ENCODE measurements at places on chromosomes 2 and 18.
A peak's percentile ranks its signal among the peaks of the same experiment; 100 is the strongest.

DNA sequence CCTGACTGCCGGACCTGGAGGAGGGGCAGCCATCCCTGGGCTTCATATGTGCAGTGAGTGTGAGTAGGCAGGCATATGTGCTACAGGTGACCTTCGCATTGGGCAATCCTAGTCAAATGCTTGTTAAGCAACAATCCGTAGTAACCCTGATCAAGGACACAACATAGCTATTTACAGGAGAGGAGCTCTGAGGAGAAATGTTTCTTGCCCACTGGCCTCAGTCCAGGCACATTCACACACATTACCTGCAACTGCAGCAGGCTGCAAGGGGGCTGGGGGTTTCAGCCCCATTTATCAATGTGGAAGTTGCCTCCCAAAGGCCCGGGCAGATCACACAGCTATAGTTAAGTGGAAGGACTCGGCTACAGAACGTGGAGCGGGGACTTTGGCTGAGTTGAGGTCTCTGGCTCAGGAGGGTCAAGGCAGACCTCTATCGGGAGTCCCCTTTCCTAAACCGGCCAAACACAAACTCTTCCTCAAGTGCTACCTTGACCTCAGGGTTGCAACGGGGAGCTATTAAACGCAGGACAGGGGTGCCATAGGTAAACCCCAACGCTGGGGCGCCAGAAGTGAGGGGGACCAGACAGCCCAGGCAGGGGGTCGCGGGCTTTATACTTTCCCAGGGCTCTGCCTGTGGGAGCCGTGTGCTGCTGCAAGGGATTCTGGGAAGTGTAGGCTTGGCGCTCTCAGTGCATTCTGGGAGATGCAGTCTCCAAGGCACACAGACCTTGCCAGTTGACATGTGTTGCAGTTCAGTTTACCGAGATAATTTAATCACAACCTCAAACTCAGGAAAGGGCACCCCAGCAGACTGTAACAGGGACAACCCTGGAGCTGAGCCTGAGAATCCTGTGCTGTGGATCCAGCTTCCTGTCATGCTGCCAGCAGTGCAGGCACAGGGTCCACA lies 9.4 kb downstream of the KHK start:
- peak overlapping the region; percentile 25 for H3K4me3 ChIP-seq
- H3K4me1 ChIP-seq: peaks cover 4% of the 10 kb centered on the region
- H3K27me3 ChIP-seq: no peaks in the 10 kb centered on the region
- no peaks in the 10 kb centered on the region for H3K36me3 ChIP-seq
- peak; percentile 44 for DNase-seq

DNA sequence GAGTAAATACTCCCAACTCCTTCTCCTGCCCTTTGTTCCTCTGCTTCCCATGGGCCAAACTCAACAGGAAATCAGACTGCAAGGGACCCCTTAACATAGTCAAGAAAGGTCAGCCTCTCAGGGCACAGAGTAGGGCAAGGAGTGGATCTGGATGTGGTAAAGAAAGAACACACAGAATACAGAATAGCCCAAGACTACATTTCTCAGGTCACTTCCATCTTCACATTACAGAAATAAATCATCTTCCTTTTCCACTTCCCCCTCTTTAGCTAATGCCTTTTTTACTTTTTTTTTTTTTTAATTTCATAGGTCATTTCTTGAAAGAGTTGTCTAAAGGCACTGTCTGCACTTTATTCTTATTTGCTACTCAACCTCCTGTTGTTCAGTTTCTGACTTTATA lies 558.3 kb downstream of the TNS1 start:
- no peak overlapping the region for H3K4me3 ChIP-seq
- no peaks in the 10 kb centered on the region for H3K36me3 ChIP-seq
- H3K27ac ChIP-seq: no peak overlapping the region
- H3K27me3 ChIP-seq: no peaks in the 10 kb centered on the region
- no peak for DNase-seq

- H3K36me3 ChIP-seq: no peaks in the 10 kb centered on the region
- no peaks in the 10 kb centered on the region for H3K27me3 ChIP-seq
- H3K4me1 ChIP-seq: peaks cover 5% of the 10 kb centered on the region
- H3K4me3 ChIP-seq: no peak overlapping the region
- H3K27ac ChIP-seq: no peak overlapping the region
- peak; percentile 66 for DNase-seq
These were observed 18.5 kb upstream of the ZNF236 start for GRCh38 chr18:76803814-76804213.

DNA sequence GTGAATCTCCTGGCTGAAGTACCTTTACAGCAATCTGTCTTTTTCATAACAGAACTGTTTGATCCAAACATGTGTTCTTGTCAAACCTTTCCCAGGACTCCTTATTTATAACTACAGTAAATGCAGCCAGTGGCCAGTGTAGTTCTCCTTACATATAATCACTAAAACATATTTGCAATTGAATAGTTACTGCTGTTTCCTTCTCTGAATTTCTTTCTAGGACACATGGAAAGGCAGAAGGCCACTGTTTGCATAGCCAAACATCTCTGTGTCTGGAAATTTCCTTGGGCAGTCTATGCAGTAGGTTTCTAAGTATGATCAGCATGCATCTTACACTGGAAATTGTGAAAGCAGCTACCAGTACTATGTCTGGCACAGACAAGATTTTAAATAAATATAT lies 57.4 kb upstream of the COL3A1 start:
- no peak for DNase-seq
- no peaks in the 10 kb centered on the region for H3K27me3 ChIP-seq
- no peak overlapping the region for H3K4me3 ChIP-seq
- H3K4me1 ChIP-seq: no peaks in the 10 kb centered on the region

- H3K4me1 ChIP-seq: no peaks in the 10 kb centered on the region
- no peaks in the 10 kb centered on the region for H3K36me3 ChIP-seq
- H3K27ac ChIP-seq: no peak overlapping the region
- no peak for DNase-seq
- H3K4me3 ChIP-seq: no peak overlapping the region
- no peaks in the 10 kb centered on the region for H3K27me3 ChIP-seq
These were observed 294.1 kb upstream of the FANCL start for GRCh38 chr2:58535182-58535581.

DNA sequence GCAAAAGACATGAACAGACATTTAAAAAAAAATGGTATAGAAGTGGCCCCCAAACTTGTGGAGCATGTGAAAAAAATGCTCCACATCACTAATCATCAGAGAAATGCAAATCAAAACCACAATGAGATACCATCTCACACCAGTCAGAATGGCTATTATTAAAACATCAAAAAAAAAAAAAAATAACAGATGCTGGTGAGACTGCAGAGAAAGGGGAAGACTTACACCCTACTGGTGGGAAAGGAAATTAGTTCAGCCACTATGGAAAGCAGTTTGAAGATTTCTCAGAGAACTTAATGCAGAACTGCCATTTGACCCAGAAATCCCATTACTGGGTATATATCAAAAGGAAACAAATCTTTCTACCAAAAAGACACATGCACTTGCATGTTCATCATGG lies 164.8 kb downstream of the RIT2 start:
- no peak overlapping the region for H3K27ac ChIP-seq
- no peaks in the 10 kb centered on the region for H3K36me3 ChIP-seq
- no peak overlapping the region for H3K4me3 ChIP-seq
- DNase-seq: no peak
- no peaks in the 10 kb centered on the region for H3K4me1 ChIP-seq

DNA sequence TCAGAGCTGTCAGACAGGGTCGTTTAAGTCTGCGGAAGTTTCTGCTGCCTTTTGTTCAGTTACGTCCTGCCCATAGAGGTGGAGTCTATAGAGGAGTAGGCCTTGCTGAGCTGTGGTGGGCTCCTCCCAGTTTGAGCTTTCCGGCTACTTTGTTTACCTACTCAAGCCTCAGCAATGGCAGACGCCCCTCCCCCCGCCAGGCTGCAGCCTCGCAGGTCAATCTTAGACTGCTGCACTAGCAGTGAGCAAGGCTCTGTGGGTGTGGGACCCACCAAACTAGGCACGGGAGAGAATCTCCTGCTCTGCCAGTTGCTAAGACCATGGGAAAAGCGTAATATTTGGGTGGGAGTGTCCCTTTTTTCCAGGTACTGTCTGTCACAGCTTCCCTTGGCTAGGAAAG lies 86.5 kb downstream of the EFEMP1 start:
- no peaks in the 10 kb centered on the region for H3K4me1 ChIP-seq
- DNase-seq: no peak
- no peaks in the 10 kb centered on the region for H3K36me3 ChIP-seq
- H3K4me3 ChIP-seq: no peak overlapping the region
- H3K27me3 ChIP-seq: no peaks in the 10 kb centered on the region

DNA sequence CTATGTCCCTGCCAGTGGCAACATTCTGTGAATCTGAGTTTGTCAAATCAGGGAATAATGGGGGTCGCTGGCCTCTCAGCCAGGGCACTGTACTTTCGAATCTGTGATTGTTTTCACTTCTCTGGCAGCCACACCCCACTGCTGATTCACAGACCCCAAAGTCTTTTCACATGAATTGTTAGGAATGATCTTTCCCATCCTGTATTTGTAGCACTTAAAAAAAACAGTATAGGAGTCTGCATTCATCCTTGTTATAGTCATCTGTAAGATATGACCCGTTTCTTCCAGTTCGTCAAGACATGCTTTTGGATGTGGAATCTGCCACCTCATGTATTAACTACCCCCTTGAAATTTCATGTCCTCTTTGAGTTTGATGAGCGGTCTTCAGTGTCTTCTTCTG lies 928 bp downstream of the NAGK start:
- no peak for DNase-seq
- H3K27me3 ChIP-seq: no peaks in the 10 kb centered on the region
- peak overlapping the region; percentile 81 for H3K4me3 ChIP-seq
- H3K4me1 ChIP-seq: peaks cover 39% of the 10 kb centered on the region
